ENCODE measurements at places on chromosomes 7 and 10.

- DNase-seq: no peak
Observed at GRCh38 chr10:44966816-44967509, 7.4 kb downstream of the RASSF4 start.

- DNase-seq: no peak
Observed at GRCh38 chr10:33382216-33382600, 47.7 kb upstream of the NRP1 start.

DNA sequence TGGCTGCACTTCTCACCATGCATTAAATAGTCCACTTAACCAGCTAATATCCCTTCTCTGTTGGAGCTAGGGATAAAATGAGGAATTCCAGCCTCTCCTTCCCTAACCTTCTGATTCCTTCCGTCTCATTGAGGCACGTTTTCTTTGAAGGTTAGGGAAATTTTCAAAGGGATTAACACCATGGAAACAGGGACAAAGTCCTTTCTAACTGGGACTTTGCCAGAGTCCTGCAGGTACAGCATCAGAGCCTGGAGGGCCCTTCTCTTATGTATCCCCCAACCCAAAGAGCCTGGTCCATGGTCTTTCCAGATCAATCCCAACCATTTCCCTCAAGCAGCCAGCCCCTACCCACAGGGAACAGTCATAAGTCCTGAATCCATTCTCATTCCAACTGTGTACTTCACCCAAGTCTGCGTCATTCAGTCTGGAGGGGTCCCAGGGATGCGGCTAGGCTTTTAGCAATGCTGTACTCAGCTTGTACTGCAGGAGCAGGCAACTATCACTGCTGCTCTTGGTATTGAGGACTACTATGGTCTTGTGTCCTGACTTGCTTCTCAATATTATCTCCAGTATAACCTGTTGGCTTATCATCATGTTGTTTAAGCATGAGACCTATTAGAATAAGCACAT is 34.6 kb upstream of the CROT start:
- no peak for DNase-seq

DNA sequence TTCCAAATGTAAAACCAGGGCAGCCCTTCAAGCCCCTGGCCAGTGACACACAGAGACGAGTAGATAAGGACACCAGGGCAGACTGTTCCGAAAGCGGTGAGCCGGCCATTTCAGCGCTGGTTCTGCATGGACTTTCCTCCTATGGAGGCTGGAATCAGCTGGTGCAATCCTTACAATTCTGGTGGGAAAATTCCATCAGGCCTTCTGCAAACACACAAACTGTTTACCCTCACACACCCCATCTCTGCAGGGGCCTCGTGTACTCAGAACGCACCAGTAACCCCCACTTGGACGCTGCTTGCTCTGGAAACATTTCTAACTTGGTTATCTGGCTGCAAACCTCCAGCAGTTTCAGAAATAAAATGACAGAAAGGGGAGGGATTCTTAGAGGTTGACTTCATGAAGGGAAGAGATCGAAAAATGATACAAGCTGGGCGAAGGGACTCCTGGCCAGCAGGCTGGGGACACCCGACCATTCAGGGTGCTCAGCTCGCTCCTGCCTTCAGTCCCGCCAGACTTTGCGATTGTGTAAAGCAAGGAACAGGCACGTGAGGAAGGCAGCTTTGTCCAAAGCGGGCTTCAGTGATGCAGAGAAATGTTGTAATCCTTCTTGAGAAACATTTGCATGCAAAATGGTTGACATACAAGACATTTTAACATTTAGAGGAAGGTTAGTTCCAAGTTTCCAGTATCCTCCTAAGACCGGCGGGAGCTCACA is 19.7 kb upstream of the SHH start:
- no peak for DNase-seq

- DNase-seq: no peak
Observed at GRCh38 chr10:86899132-86899531, 58.3 kb downstream of the MMRN2 start.

GRCh38 chr7:92333866-92334265 is 88.1 kb downstream of the ANKIB1 start:
- no peak for DNase-seq

DNA sequence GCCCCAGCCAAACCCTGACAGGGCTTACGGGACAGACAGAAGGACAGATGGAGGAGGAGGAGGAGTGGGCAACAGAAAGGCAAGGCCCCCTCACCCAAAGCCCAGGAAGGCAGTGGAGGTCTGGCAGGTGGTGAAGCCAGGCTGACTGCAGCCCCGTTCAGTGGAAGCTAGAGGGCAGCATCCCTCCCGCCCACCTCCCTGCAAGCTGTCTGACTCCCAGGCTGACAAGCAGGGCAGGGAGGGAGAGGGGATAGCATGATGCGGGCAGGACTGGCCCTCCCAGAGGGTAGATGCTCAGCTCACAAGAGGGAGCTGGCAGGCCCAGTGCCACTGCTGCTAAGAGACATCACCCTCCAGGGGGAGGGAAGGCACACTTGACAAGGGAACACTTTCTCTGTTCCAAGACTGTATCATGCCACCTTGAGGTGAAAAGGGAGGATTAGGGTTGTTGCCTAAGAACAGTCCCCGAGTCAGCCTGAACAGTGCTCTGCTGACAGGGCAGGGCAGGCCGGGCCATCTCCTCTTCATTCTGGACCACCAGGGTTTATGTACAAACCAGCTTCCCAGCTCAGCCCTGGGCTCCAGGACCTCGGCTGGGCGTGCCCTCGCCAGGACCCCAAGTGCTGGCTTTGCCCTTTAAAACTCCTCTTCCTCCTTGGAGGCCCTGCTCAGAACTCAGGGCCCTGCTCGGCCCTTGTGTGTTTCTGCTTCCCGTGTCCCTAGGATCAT is 61.8 kb downstream of the RASGEF1A start:
- DNase-seq: no peak

- DNase-seq: no peak
Observed at GRCh38 chr7:104149822-104150221, 58.0 kb downstream of the ORC5 start.

- no peak for DNase-seq
Observed at GRCh38 chr7:141979568-141979967, 6.0 kb upstream of the TAS2R38 start.

GRCh38 chr10:133264461-133264860 is 12.2 kb downstream of the ADAM8 start:
- DNase-seq: no peak

DNA sequence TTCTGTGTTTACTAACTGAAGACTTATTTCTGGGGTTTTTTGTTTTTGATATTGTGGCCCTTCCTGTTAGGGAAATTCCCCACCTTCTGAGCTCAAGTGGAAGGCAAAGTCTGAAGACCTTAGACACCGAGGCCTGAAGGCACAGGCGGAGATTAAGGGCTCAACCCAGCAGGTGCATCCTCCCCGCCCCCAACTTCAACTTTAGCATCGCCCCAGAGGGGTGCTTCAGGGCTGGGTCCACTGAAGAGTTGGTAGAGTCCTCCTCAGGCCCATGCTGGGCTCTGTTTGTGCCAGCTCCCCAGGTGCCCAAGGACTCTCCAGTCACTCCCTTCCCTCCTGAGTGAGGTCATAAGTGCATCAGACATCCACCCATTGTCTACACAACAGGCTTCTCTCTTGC is 9.4 kb upstream of the PPIA start:
- DNase-seq: no peak

- DNase-seq: no peak
Observed at GRCh38 chr10:43131906-43132305, 6.3 kb upstream of the CSGALNACT2 start.

DNA sequence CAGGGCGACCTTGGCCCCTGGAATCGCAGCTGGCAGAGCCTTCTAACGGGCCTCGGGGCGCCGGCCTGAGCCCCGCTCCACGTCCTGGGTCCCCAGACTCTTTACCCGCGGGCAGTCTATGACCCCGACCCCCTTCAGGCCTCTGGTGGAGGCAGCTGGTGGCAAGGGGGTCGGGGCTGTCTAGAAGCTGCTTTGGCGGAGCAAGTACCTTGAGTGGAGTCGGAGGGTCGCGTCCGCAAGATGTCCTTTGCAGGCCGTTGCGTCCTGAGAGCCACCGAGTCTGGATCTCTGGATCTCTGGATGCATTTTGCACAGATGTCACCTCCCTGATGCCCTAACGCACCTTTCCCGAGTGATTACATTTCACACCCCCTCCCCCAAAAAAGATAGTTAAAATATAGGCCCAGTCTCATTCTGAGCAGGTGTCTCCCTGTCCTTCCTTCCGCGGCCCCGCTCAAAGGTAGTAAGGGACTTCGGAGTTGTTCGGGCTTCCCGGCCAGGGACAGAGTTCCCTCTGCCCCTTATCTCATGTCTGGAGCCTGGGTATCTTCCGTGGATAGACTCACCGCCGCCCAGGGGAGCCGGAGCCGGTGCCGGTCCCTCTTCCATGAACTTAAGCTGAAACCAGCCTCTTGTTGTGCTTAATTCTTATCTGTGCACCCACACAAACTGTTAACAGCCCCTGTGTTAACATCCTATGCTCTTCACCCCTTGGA is 457 bp downstream of the ACADSB start:
- no peak for DNase-seq

DNA sequence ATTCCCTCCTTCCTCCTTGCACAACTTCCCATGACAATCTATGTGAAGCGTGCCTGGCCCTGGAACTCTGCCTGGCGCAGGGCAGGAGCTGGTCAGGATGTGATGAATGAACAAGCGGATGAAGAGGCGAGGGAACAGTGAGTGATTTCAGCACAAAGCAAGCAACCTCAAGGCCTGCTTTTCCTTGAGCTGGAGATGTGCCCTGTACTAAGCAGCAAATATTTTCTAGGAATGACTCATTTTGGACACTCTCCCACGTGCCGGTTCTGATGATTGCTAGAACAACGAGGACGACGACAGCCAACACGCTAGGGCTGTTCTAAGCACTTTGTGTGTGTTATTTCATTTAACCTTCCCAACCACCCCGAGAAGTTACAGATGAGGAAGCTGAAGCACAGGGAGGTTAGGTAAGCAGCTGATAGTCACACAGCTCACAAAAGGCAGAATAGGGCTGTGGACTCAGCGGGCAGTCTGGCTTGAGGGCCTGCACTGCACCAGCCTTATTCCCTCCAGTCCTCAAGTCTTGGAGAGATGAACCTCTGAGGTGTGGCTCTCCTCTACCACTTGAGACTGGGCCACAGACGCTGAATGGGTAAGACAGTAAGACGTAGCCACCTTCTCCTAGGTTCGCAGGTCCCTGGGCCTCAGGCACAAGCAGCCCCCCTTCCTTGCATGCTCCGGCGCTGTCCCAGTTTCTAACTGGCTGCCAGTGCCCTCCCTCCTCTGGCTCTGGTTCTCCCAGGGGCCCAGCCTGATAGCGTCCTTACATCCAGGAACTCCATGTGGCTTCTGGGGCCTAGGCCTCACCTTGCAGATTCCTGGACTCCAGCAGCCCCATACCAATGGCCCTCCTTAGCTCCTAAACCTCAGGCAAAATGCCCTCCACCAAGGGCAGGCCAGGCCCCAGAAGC is 59.0 kb downstream of the YKT6 start:
- no peak for DNase-seq

DNA sequence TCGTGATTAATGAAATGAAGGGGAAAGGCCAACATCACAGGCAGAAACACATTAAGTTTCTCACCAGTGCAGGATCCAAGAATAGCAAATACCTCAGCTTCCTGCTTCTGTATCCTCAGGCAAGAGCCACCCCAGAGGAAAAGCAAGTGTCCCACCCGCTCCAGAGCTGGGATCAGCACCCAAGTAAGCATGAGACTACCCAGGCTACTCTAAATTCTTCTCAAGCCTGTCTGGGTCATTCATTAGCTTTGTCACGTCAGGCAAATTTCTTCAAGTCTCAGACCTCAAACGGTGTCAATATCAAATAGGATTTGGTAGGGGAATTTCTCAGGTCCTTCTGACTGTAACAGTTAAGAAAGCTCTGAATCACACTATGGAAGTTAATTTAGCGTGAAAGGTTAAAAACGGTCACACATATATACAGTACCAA is 59.0 kb downstream of the GNA12 start:
- no peak for DNase-seq

- DNase-seq: no peak
Observed at GRCh38 chr10:122333037-122333436, 41.5 kb upstream of the PLEKHA1 start.

GRCh38 chr7:32335107-32335506 is 155.1 kb downstream of the LSM5 start:
- DNase-seq: no peak

GRCh38 chr7:70116867-70117266 is 518.6 kb downstream of the AUTS2 start:
- DNase-seq: no peak

- no peak for DNase-seq
Observed at GRCh38 chr10:131729938-131730660, 170.7 kb upstream of the PPP2R2D start.

DNA sequence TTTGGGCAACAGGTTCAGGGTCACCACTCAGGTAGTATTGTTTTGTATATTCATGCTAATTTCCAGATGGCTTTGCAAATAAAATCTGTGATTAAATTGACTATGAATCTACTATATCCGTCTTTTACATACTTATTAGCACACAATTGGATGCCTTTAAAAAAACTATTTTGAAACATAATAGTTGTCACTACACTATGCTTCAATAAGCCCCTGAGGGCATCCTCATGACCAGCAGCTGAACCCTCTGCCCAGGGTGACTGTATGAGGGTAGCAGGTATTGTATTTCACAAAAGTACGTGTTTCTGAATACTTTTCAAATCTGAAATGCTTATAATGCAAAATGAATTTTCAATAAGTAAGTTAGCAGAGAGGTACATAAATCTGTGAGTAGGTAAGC is 97.3 kb downstream of the DNAH11 start:
- DNase-seq: no peak

DNA sequence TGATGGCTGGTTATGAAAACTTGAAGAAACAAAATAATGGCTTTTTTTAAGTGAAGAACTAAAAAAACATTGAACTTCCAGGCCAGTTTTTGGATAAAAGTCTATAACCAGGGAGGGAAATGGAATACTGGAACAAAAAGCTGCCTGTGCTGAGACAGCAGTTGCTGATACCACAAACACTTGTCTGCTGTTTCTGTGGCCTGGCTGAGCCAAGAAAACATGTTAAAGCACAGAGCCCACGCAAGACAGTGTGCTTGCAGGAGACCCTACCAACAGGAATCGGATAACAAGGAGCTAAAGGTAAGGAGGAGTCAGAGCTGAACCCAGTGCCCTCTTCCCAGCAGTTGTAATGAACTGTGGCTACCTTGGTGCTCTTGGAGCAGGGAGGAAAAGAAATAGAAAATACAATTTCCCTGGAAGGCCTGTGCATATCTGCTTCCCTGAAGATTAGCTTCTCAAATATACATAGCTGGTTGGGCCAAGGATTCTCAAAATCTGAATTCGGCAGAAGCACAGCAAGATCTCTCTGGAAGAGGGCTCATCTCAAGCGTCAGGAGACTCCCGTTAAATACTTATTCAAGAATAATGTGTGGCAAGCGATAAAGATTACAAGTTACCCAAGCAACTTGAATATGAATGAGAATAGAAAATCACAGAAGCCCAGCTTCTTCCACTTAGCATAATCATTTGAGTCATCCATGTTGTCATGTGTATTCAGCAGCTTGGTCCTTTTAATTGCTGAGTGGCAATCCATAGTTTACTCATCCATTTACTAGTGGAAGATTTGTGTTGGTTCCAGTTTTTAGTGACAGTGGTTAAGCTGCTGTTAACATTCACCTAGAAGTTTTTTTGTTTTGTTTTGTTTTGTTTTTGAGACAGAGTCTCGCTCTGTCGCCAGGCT is 87.6 kb downstream of the NOD1 start:
- DNase-seq: no peak

- DNase-seq: peak; percentile 15
Observed at GRCh38 chr7:140653319-140654108, 12.9 kb upstream of the DENND2A start.

Measured in T1000 (cell line).